Kidney tubule cell (primary cell): ENCODE measurements at places on chromosomes 6 and 20.

GRCh38 chr20:50652702-50653294 lies 38.5 kb downstream of the RIPOR3 start:
- no peak for DNase-seq

DNA sequence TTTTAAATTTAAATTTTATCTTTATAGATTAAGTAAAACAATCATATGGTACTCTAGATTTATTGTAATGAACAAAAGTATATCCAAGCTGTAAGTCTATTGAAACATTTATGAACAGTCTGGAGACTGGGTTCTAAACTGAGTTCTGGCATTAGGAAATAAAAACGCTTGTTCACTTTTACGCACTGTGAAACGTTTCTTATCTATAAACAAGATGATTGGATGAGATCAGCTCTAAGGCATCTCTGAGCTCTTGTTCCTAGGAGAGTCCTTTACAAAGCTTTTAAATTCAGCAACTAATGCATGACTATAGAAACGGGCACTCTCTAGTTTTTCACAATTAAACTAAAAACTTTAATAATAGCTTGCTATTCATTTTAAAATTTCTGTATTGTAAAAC lies 6.8 kb downstream of the HUS1B start:
- no peak for DNase-seq

DNA sequence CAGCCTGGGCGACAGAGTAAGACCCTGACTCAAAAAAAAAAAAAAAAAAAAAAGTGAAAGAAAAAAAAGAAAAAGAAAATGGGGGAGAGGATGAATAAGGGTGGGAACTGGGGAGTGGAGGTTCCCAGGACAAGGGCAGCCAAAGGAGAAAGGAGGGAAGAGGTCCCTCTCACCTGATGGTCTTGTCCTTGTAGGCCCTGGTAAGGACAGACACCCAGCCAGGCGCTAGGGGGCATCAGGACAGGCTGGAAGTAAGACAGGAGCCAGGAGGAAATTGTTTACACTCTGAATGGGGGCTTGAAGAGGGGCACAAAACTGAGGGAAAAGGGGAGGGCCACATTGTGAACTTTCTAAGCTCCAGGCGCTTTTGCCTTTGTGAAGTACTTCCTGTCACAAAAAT lies 2.3 kb upstream of the ALDH5A1 start:
- no peak for DNase-seq

GRCh38 chr6:165799391-165800153 lies 136.5 kb upstream of the PDE10A start:
- DNase-seq: no peak

DNA sequence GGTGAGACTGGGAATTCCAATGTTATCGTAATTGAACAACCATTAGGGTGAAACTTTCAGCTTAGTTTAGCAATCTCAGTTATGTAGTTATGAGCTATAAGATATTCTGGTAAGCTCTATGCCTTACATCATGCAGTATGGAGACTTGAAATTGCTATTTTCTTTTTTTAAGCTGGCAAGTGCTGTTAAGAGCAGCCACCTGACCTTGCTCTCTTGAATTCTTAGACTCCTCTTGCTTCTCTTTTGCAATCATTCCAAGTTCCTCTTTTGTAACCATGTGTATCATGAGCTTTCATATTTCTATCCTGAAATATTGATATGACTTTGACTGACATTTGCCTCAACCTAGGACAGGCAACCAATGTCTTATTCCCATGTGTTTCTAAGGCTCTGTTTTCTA lies 446.3 kb upstream of the SLC35B3 start:
- DNase-seq: no peak

GRCh38 chr6:63705707-63706106 lies 70.1 kb downstream of the PHF3 start:
- DNase-seq: no peak

DNA sequence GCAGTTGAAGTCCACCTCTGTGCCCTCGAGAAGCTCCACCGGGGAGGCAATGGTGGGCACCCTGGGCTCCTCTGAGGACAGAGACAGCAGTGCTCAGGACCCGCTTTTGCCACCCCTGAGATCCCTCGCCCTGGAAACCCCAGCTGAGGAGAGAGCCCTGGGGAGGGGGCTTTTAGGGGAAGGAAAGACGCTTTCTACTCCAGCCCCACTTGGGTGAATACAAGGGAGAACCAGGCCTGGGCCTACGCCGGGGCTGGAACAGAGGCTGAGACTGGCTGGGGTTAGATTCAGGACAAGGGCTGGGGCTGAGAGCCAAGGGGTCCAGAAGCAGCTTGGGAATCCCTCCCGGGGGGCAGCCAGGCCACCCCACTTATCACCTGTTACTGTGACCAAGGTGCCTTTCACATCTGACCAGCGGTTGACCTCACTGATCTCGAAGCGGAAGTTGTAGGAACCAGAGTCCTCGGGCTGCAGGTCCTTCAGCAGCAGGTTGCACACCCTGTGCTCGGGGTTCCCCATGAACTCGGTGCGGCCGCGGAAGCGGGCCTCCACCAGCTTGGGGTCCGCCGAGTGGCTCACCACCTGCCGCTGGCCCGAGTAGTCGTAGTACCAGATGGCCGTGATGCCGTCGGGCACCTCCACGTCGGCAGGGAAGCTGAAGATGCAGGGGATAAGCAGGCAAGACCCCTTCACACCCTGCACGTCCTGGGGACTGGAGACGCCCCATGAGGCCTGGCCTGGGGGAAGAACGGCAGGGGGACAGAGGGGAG lies 6.2 kb downstream of the SIGLEC1 start:
- no peak for DNase-seq

DNA sequence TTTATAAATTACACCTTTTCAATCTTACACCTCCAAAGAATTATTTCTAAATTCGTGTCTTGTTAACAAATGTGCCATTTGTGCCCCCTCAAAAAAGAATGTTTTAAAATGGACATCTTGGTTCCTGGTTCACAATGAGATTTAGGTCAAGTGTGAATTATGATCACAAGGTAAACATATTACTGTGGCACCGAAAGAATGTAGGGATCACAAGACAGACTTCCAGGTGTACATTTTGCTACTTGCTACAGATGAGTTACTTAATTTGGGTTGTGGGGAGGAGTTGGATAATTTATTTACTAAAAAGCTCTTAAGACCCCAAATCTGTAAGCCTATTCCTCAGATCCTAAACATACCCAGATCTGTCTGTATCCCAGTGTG lies 25.0 kb upstream of the ADTRP start:
- DNase-seq: no peak

GRCh38 chr20:61755971-61756845 lies 309.5 kb downstream of the TAF4 start:
- DNase-seq: no peak

- DNase-seq: no peak
Measured at GRCh38 chr20:56724241-56724757, 95.2 kb downstream of the TFAP2C start.

DNA sequence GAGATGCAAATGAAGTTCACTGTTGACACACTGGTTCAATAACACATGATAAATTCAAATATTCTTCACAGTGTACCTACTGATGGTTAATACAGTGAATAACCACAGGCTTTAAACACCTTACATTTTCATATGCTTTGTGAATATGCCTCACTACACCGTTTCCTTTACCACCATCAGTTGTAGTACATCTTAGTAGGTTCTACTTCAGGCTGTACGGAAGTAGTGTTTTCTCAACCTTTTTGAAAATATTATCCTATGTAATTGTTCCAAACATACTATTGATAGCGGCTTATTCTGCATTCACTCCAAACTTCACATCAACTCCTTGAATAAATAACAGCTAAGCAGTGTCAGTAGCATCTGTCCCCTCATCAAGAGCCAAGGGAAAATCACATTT lies 15.3 kb downstream of the ZBTB9 start:
- DNase-seq: no peak

DNA sequence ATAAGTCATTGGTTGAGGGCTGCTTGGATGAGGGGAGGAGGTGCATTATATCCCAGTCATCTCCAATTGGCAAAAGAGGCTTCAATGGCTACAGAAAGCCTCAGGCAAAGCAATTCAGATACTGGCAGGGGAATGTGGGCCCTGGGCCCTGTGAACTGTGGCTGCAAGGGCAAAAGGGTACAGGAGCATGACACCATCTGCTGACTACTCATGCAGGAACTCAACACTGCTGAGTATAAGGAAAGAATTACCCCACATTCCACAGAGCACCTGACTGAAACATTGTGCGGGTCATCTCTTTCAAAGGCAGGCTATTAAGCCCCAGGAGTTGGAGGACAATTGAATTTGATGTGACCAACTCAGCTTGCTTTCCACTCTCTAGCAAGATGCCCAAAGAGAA lies 92.1 kb upstream of the SPTLC3 start:
- DNase-seq: peak; percentile 93

DNA sequence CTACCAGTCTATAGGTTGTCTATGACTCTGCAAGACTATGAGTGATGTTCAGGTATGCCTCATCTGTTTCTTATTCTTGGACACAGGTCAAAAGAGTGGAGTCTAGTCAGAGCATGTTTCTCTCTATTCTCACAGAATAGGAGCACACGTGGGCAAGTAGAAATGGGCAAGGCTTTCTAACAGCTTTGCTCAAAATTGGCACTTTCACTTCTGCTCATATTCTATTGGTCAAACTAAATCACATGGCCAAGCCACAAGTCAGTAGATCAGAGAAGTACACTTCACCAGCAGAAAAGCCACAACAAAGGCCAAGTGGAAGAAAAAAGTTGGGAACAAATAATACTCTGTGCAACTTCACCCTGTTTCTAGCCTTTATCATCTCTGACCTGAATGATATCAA lies 354.5 kb upstream of the SYNCRIP start:
- no peak for DNase-seq

- no peak for DNase-seq
Measured at GRCh38 chr20:23754731-23755130, 4.0 kb upstream of the CST1 start.
